Colonic mucosa (tissue), 4 donors: ENCODE measurements at places on chromosomes 7 and 10. TPM values are rescaled to one million over a fixed set of nuclear protein-coding genes. Genes with fewer than 3 reads are reported as not detected.

PALD1 gene
- total RNA-seq: 2.5 TPM

GRCh38 chr7:3439333-3440030 lies 138.4 kb downstream of the SDK1 start:
- no peak overlapping the region for H3K4me3 ChIP-seq
- no peak overlapping the region for H3K27ac ChIP-seq
- H3K27me3 ChIP-seq: no peaks in the 10 kb centered on the region
- no peak for DNase-seq

DNA sequence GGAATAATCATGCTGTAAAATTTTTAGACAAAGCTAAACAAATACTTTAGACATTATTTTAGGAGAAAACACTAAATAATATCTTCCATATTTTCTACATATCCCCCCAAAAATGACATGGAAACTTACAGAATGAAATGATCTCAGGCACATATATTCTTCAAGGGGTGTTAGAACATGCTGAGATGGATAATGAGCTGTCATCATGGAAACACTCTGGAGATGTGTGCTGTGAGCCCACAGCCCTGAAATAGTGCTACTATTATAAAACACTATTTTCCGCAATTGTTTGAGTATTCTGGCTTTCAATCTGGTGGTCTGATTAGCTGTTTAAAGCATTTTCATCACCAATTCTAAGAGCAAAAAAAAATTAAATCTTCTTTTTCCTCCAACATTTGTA lies 385.7 kb downstream of the PHTF2 start:
- H3K36me3 ChIP-seq: no peaks in the 10 kb centered on the region
- DNase-seq: no peak
- H3K4me3 ChIP-seq: no peak overlapping the region
- no peaks in the 10 kb centered on the region for H3K27me3 ChIP-seq
- H3K27ac ChIP-seq: no peak overlapping the region

GRCh38 chr10:11175823-11176243 lies 158.2 kb downstream of the CELF2 start:
- DNase-seq: no peak
- no peaks in the 10 kb centered on the region for H3K36me3 ChIP-seq
- no peaks in the 10 kb centered on the region for H3K27me3 ChIP-seq
- no peak overlapping the region for H3K4me3 ChIP-seq
- no peaks in the 10 kb centered on the region for H3K4me1 ChIP-seq
- H3K27ac ChIP-seq: peak overlapping the region; percentile 50

DNA sequence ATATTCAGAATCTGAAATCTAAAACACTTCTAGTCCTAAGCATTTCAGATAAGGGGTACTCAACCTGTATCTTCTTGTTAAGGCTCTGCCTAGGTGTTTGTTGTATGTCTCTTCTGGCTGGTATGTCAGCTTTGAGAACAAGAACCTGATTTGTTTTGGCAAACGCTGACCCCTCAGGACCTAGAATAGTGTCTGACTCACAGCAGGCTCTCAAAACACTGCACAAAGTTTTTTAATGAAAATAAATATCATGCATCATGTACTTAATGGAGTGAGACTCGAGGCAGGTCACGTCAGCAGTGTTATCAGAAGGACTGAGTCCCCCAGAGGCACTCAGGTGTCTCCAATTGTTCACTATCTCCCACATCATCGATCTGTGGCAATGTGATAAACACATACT lies 99.1 kb downstream of the GLI3 start:
- no peak for DNase-seq
- H3K4me1 ChIP-seq: no peaks in the 10 kb centered on the region
- no peak overlapping the region for H3K4me3 ChIP-seq
- H3K27me3 ChIP-seq: no peaks in the 10 kb centered on the region
- H3K36me3 ChIP-seq: no peaks in the 10 kb centered on the region

DNA sequence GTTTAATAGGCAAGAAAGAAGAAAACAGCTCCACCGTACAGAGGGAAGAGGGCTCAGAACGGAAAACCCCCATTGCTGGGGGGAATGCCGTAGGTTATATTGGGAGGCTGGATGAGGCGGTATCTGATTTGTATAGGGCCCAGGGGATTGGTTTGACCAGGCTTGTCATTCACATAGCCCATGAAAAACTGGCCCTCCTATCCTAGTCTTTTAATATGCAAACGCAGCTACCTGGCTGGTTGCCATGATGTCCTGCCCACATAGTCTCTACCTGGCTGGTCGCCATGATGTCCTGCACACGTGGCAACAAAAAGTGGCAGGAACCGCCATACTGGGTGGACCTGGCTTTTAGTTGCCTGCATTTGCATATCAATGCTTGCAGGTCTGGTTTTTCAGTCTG lies 84.7 kb downstream of the AUTS2 start:
- no peaks in the 10 kb centered on the region for H3K36me3 ChIP-seq
- no peaks in the 10 kb centered on the region for H3K27me3 ChIP-seq
- no peak for DNase-seq
- H3K4me1 ChIP-seq: no peaks in the 10 kb centered on the region
- H3K27ac ChIP-seq: no peak overlapping the region

GRCh38 chr10:102281102-102281487 lies 35.8 kb downstream of the GBF1 start:
- no peaks in the 10 kb centered on the region for H3K4me1 ChIP-seq
- peaks cover 8% of the 10 kb centered on the region for H3K36me3 ChIP-seq
- no peak overlapping the region for H3K27ac ChIP-seq
- no peak for DNase-seq
- no peaks in the 10 kb centered on the region for H3K27me3 ChIP-seq
